ENCODE measurements at places on chromosomes 5 and 9.

GRCh38 chr5:72921886-72922285 is 34.0 kb upstream of the FCHO2 start:
- DNase-seq, result no peak

- no peak for DNase-seq
Measured at GRCh38 chr5:78060421-78060820, 234.1 kb downstream of the AP3B1 start.

DNA sequence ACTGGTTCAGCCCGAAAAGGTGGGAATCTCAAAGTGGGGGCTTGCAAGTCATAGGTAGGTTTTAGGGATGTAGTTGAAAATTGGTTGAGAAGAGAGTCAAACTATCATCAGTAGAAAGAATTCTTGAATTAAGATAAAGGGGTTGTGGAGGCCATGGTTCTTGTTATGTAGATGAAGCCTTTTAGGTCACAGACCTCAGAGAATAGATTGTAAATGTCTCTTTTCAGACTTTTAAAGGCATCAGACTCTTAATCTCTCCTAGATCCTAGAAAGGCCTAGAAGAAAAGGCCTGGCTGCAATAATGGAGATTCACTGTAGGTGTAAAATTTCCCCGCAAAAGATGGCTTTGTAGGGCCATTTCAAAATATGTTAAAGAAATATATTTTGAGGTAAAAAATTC is 96.4 kb downstream of the PSAT1 start:
- DNase-seq, result no peak

DNA sequence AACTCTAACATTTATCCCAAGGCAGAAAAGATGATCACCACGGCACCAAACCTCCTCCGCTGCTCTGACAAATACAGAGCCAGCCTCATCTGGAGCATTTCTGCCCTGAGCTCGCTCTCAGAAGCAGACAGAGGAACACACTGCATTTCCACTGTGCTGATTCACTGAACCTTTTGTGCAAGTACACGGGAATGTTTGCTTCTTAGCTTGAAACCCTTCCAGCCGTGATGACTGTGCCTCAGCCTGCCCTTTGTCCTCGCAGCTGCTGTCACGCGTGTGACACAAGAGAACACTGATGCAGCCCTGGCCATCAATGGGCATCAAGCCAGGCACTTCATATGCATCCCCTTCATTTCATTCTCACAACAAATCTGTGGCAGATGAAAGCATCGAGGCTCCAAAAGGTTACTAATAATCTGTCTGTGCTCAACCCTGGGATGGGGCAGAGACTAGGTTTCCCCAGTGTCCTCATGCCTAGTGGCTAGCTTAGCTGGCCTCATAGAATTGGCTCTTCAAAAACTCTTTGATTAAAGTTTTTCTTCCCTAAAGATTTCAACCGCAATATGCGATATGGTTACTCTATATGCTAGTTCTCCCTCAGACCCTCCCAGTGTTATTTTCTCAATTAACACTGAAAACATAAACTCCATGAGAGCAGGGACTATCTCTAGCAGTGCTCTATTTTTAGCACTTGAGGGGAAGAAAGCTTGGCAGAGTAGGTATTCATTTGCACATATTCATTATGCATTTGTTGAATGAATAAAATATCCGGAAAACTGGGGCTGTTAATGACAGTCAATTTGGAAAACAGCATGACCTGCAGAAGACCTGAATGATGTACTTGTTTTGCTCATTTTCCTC is 7.3 kb downstream of the CDC14B start:
- DNase-seq, result peak; percentile 37

DNA sequence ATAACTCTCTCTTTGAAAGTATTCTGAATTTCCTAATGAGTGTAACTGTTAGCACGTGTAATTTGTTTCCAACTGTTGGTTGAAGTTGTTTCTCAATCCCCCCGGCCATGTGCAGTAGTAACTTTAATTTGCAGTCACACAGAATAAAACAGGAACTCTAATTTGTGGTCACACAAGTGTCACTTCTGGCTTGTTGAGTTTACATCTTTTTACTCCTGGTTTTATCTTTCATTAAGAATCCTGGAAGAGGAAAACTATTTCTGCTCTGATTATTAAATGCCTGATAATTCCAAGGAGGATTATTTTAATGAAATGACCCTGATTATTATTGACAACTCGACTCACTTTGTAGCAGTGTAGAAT is 1.2 kb downstream of the SCAMP1 start:
- DNase-seq, result no peak

- no peak for DNase-seq
Measured at GRCh38 chr5:141786700-141787099, 91.5 kb downstream of the PCDH1 start.

GRCh38 chr5:347712-348284 is 26.3 kb downstream of the AHRR start:
- no peak for DNase-seq
